ENCODE measurements at places on chromosomes 16 and 17.

DNA sequence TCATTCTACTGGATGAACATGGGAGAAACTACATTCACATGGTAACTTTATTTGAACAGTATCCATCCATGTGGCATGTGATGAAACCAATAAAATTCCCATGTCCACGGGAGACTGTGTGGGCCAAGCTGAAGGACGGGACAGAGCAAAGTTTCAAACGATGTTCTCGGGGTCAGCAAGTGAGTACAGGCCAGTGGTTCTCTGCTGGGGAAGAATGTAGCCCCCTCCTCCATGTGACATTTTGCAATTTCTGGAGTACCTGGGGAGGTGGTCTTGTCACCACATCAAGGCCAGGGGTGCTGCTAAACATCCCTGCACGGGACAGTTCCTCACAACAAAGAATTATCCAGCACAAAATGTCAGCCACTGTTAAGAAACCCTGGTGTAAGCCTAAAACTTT lies 7.4 kb upstream of the TANGO6 start:
- DNase-seq, result no peak

DNA sequence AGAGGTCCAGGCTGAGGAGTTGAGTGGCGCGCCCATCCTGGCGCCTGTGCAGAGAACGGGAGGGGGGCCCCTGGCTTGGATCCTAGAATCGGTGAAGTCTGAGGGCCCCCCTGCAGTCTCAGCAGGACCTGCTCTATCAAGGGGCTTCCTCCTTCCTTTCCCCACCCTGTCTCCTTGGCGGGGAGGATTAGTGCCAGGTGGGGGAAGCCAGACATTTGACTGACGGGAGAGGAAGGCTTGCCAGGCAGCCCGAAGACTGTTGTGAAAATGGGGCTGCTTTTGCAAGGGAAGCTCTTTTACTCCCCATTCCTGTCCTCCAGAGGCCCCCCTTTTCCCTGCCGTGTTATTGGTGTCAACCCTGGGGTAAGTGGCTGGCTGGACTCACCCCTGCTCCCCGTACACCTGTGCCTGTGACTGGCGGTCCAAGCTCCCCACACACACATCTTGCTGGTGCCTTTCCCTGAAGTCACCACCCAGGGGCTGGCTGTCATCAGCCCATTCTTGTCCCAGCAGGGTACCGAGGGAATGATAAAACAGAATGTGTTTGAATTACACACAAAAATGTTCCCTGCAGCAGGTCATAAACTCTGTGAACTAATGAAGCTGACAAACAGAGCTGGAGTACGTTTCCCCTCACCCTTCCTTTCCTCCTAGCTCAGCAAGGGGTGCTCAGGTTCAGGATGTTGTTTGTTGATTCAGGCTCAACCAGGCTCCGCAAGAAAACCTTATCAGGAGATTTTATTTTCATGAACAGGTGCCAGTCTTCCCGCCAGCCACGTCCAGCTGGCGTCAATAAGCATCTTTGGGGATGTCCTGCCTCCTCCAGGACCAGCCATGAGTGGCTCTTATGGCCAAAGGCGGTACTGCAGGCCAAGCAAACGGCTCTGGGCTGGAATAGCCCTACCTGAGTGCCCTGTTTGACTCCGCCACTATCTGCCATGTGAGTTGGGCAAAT lies 4.4 kb upstream of the ARMC7 start:
- peak; percentile 43 for DNase-seq

DNA sequence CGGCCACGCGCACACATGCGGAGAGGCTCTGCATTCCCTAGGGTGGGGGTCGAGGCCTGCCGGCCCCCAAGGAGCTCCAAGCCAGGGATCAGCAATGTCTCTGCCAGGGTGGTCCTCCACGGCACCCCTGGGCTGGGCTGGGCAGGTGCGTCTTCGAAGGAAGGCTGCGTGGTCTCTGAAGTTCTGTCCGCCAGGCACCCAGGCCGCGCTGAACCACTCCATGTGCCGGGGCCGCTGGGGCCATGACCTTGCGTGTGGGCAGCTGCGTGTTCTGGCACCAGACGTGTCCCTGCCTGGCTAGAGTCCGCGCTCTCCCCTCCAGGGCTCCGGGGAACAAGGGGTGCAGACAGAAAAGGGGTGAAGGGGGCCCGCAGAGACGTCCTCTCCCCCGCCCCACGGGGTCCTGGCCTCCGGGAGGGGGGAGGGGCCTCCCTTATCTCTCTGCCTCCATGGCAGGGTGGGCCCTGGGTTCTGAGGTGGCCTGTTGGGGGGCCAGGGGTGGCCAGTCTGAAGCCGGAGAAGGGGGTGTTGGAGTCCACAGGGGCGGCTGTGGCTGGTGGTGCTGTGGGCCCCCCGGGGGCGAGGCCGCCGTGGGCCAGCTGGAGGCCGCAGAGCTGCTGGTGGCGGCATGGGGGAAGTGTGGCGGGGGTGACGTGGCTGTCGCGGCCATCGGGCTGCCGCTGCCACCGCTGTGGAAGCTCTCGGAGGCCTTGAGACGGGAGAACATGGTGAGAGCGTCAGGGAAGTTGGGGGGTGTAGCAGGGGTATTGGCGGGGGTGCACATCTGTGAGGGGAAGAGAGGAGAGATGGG lies 5.3 kb downstream of the UBALD1 start:
- DNase-seq, result no peak

DNA sequence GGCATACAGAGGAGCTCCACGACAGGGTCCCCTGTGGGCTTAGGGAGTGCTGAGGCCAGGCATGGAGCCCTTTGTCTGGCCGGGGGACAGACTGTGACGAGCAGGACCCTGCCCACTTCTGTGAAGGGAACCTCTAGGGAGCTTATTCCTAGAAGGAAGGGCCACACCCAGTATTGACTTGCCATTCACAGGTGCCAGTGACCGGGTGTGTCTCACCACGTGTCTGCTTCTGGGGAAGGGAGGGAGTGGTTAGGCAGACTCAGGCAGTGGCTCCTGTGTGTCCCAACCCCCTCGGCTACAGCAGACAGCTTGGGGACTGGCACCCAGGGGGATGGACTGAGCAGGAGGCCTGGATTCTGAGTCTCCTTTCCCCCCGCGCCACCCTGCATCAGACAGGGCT lies 57.2 kb downstream of the SOCS1 start:
- no peak for DNase-seq

GRCh38 chr16:31472709-31473203 lies 804 bp downstream of the TGFB1I1 start:
- peak; percentile 7 for DNase-seq

GRCh38 chr17:66830451-66830850 lies 4.5 kb upstream of the CACNG5 start:
- DNase-seq, result no peak

- no peak for DNase-seq
Observed at GRCh38 chr17:72774236-72774635, 318.3 kb downstream of the SLC39A11 start.

DNA sequence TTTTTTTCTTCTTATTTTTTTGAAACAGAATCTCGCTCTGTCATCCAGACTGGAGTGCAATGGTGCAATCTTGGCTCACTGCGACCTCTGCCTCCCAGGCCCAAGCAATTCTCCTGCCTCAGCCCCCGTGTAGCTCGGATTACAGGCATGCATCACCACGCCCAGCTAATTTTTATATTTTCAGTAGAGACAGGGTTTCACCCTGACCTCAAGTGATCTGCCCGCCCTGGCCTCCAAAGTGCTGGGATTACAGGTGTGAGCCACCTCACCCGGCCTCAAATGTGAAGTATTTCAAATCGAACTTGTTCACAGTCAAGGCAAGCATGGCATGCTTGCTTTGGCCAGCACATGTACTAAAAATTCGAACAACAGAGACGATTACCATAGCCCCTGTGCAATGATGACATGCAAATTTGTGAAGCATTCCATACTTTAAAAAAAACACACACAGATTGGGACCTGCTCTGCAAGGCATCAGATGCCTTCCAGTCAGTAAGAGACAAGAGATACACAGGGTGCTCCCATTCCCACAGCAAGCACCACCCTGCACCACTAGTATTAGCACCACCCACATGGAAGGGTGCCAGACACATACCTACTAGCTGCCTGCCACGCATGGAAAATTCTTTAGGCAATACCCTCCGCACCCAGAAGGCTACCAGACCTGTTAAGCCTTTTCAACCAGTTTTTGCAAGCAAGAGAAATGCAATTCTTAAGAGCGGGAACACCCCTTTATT lies 47.2 kb downstream of the ANKRD11 start:
- no peak for DNase-seq

DNA sequence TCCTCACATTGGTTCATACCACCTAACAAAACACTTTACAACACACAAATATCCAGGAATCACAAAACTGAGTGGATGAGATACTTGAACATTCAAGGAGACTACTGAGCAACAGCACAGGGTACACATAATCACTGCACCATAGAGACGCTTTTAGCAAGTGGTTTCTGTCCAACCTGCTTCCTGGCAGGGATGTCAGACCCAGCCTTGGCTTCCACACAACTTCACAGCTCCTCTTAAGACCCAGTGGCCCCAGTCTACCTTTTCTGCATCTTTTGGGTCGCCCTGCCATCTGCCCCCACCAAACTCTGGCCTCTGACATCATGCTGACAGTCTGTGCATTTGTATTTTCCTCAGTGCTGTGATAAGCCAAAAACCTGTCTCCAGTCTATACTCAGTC lies 5.9 kb upstream of the CORO6 start:
- DNase-seq, result no peak

GRCh38 chr17:2952174-2952845 lies 111.1 kb downstream of the OR1D5 start:
- no peak for DNase-seq

DNA sequence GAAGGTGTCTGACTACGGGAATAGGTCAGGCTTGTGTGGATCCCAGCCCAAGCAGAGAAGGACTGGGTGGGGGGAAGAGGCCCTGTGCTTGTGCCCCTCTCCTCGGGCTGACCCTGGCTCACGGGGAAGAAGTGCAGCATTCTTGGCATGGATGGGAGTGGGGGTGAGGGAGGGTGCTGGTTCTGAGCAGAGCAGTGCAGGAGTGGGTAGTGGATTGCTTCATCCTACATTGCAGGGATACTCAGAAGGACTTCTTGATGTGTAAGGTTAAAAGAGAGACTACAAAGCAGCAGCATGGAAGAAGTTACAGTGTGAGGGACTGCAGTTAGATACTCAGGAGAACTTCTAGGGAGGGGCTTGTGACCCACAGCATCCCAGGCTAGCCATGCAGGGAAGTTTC lies 2.1 kb downstream of the ARHGAP23 start:
- peak; percentile 36 for DNase-seq

DNA sequence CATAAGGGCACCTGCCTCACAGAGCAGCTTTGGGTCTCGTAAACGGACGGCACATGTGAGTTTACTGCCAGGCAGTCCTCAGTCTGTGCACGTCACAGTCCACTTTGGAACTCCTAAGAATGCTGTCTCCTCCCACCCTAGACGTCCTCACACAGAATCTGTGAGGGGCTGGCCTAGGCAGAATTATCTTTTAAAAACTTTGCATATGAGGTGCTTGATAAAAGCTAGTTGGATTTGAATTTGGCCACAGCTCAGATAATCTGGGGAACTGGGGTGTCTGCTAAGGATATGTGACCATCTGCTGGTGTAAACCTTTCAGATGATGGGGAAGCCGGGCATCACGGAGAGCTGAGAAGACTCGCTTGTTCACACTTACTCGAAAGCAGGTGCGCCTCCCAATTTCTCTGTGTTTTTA lies 64.4 kb downstream of the METRNL start:
- DNase-seq, result no peak

GRCh38 chr17:44777394-44778348 lies 18.9 kb downstream of the ADAM11 start:
- no peak for DNase-seq

DNA sequence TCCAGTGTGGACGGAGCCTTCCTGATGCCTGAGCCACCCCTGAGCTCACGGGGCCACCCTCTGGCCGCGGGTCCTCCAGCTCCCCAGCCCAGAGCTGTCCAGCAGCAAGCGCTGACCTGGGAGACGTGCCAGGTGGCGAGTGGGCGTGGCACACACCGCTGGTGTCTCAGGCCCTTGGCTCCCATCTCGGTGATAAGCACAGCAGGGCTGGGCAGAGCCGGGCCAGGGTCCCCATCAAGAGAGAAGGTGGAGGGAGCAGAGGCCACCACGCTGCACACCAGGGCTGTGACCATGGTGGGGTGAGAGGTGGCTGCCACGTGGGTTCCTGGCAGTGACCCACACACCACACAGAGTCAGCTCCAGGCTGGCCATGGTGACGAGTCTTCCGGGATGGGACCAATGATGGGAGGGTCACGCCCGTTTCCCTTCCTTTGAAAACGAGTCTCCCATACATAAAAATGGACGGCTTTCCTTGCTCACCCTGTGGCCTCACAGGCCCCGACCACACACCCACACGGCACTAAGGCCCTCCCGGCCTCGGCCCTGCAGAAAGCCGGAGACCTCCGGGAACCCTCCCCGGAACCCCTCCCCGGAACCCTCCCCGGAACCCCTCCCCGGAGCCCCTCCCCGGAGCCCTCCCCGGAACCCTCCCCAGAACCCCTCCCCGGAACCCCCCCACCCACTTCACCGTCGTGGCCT lies 16.8 kb downstream of the UTS2R start:
- no peak for DNase-seq

DNA sequence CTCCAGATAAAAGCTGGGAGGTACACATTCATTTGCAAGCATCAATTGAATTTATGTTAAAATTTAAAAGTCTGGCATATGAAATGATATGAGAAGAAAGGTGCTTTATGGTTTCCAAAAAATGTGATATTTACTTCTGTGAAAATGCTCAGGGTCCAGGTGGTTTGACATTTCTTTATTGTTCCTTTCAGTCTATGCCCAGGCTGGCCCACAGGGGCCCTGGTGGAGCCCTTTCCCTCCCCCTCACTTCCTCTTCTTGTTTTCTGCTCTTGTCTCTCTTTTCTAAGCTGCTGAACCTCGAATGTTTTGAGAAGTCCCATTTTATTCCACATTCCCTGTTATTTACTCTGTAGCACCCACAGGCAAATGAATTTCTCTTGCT lies 127.8 kb downstream of the HS3ST3B1 start:
- DNase-seq, result no peak

- DNase-seq, result peak; percentile 29
Observed at GRCh38 chr16:8924214-8924613, 39.5 kb downstream of the USP7 start.

DNA sequence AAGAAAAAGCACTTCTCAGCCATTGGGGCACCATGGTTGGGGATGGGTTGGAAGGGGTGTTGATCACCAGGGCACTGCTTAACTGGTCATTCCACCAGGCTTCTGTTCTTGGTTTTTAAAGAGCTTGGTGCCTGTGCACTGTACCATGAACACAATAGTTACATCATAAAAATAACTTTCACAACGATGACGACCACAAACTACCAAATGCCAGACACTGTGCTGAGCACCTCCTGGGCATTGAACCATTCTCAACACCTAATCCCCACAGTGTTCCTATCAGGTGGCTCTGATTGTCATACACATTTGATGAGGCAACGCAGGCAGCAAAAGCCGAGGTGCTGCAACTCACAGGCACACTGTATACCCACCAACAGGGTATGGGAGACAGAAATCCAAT lies 208.0 kb downstream of the FOXL1 start:
- no peak for DNase-seq

DNA sequence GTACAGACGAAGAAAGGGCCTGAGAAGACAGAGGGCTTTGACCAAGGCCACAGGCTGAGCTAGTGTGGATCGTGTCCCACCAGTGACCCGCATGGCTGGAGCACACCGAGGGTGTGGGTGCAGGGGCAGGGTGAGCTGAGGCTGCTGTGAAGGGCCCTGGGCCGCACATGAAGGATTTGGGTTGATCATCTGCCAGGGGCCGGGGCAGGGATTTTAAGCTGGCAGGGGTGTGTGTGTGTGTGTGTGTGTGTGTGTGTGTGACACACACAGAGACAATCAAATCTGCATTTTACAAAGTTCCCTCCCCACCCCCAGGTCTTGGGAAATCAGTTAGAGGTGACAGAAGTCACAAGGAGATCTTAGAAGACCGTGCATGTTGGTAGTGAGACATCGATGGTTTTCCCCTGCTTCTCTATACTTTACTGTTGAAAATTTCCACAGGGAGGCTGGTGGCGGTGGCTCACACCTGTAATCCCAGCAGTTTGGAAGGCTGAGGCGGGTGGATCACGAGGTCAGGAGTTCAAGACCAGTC lies 65.2 kb downstream of the SRCIN1 start:
- DNase-seq, result no peak

Data from inflammatory macrophage (primary cell).